ENCODE measurements at places on chromosomes 3 and 15. TPM values are rescaled to one million over a fixed set of nuclear protein-coding genes. Genes with fewer than 3 reads are reported as not detected.

The LRTM1 gene
- total RNA-seq, result not detected

The CEP70 gene
- total RNA-seq, result 13.3 TPM

The SLC28A1 gene
- not detected for total RNA-seq

The ASB14 gene
- total RNA-seq, result not detected

The CCDC54 gene
- total RNA-seq, result not detected
